ENCODE measurements at places on chromosomes 1 and 21.

DNA sequence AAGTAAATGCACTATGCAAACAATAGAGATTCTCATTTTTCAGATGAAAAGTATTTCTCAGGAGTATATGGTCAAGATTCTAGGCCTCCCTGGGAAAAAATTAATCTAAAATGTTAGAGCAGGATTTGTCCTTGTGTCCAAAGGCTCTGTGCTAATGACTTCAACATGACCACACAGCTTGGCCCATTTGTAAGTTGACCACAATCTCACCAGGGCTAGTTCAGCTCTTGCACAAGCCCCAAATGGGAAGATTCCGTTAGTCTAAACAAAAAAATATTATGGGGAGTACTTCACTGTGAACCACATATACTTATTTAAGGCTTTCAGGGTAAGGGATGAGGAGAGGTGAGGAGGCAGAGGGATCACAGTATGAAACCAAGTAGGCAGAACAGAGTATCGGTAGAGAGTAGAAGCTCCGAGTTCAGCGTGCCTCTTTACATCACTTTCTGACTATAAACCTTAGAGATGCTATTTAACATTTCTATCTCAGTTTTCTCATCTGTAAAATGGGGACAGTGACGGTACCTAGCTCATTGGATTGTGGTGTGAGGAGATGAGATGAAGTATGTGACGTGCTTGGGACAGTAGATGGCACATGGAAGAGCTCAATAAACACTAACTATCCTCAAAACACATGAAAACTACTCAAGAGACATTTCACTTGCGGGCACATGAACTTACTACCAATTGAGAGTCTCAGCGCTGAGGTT lies 37.8 kb upstream of the CTTNBP2NL start:
- no peak for DNase-seq

DNA sequence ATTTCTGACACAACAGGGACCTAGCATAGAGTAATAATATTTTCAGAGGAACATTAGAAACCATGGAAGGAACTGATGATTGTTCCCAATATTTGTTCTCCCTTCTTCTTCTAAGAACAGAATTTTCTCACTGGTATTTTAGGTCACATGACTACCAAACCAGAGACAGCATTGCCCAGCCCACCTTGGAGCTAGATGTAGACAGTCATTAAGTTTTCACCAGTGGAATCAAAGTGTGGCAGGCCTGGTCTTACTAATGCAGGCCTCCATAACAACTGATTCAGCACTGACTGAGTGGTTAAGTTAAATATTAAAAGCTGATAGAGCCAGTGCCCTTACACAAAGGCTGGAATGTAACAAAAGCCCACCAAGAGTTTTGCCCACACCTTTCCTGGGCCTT lies 244.4 kb downstream of the ZNF648 start:
- no peak for DNase-seq

DNA sequence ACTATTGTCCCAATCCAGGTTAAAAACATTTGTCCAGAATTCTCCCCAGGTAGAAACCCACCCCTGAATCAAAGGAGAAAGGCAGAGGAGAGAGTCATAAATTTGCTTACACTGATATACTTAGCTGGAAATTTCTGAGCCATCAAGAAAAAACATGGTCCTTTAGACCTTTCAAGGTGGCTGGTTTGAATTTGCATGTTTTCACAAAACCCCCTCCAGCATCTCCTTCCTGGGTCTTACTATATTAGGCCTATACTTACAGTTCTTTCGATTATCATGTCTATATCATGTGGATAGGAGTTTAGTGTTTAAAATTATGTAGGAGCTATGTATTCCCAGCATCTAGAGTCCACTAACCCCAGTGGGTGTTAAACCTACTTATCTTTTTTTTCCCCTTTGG lies 178.2 kb downstream of the PLPP3 start:
- no peak for DNase-seq

- DNase-seq: no peak
Measured at GRCh38 chr1:181086091-181086490, 2.4 kb upstream of the IER5 start.

GRCh38 chr1:24868016-24868875 lies 61.8 kb downstream of the RUNX3 start:
- no peak for DNase-seq

DNA sequence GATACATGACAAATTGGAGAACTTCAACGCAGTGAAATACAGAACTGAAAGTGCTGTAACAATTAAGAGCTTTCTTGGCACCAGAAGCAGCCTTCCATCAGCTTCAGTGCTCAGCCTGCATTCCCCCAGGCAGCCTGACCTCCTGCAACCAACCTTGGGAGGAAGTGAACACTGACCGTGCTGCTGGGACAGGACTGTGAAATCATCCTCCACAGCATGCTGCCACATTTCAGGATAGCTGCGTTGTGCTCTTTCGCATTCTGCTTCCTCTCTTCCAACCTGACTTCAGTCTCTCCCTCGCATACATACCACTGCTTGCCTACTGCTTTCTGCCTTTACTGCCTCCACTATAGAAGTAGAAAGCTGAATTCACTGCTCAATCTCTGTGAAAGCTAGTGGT lies 388.6 kb downstream of the RWDD3 start:
- no peak for DNase-seq

- DNase-seq: no peak
Measured at GRCh38 chr1:8684590-8684989, 132.8 kb downstream of the RERE start.

DNA sequence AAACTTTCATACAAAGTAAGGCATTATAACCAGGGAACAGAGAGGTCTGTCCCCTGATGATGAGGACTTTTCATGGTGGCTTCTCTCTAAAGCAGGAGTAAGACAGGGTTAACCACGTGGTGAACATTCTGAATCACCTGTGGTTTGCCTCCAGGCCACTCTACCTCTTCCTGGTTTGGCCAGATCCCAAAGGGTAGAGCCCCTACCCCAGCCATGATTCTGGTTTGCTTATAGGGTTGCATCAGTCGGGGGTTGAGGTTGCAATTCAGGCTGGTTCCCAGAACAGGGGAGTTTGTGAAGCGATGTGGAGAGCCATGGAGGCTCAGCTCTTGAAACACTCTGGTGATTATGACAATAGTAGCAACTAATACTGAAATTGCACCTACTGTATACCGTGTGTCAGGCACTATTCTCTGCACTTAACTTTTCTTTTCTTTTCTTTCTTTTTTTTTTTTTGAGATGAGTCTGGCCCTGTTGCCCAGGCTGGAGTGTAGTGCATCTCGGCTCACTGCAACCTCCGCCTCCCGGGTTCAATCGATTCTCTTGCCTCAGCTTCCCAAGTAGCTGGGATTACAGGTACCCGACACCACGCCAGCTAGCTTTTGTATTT lies 8.3 kb downstream of the CNR2 start:
- DNase-seq: no peak

DNA sequence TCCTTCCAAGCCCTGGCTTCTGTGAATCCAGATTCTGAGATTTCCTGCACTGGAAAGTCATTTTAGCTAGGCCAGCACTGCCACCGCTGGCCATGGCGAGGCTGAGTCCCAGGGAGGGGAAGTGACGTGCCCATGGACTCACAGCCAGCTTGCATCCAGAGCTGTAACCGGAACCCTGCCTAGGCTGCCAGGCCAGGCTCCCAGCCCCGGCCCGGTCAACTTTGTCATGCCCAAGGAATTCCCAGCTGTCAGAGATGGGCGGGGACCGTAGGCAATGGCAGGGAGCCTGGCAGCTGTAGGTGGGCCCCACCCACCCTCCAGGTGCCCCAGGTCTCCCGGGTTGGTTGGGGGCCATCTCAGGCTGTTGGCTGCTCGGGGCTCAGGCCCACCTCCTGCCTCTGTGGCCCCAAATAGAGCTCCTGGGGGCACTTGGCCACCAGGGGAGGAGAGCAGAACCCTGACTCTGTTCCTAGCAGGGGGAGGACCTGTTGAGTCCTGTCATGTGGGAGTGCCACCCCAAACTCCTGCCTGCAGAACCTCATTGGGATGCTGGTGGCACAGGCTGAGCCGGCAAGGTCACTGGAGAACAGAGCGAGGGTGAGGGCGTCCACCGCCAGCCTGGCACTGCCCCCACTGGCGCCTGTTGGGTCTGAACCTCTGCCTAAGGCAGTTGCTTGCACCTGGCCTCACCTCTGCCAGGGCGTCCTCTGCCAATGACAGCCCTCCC lies 57.8 kb downstream of the FOXO6 start:
- no peak for DNase-seq

DNA sequence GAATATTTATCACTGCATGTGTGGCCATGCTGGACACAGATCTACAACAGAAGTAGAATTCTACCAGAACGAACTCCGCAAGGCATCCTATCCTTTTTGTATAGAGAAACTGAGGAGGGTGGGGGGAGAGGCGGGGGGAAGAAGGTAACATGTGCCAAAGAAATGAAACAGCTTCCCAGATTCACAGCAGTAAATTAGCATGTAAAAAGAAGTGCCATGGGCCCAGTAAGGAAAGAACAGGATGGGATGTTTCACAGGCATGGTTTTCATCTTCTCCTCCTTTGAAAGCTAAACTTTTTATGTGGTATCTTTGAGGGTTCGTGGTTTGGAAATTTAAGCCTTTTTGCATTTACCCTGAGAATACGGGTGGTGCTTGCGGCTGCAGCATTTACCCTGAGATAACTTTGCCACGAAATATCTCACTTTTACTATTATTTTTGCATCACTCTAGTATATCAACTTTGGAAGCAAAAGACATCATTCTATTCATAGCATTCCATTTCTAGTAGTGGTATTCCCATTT lies 168.9 kb downstream of the TPR start:
- no peak for DNase-seq

DNA sequence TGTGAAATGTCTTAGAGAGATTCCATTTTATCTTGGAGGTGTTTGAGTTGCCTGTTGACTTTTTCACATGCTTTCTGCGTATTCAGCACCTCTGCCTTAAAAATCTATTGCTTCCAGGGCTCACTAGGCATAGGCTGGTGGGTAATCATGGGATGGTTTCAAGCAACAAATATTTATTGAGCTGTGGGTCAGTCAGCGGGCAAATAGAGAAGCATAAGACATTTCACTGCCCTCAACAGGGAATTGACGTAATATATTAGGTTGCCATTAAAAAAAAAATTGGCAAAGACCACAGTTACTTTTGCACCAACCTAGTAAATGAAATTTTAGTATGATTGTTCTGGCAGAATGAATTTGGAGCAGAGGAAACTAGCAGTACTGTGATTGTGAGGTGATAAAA lies 44.3 kb upstream of the NBL1 start:
- DNase-seq: no peak

GRCh38 chr1:41098730-41099460 lies 77.4 kb upstream of the SLFNL1 start:
- DNase-seq: no peak

DNA sequence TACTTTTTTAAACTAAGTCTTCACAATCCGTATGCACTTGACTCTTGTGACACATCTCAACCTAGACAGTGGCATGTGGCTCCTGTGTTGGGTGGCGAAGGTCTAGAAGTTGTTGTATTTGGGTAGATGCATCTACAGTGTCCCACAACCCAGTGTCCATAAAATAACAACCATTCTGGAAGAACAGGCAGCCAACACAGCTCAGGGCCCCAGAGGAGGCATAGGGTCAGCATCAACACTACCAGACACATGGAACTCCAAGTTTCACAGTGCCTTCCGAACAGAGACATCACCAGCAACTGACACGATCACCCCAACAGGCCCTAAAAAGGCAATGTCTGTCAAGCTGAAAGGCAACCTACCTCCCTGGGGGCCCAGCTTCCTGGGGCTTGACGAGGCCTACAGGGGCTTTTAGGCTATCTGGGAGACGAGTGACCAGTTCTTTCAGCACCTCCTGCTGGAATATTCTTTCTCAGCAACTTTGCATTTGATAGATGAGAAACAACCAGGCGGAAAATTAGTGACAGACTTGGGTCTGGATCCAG lies 5.6 kb downstream of the SH3BP5L start:
- DNase-seq: no peak

DNA sequence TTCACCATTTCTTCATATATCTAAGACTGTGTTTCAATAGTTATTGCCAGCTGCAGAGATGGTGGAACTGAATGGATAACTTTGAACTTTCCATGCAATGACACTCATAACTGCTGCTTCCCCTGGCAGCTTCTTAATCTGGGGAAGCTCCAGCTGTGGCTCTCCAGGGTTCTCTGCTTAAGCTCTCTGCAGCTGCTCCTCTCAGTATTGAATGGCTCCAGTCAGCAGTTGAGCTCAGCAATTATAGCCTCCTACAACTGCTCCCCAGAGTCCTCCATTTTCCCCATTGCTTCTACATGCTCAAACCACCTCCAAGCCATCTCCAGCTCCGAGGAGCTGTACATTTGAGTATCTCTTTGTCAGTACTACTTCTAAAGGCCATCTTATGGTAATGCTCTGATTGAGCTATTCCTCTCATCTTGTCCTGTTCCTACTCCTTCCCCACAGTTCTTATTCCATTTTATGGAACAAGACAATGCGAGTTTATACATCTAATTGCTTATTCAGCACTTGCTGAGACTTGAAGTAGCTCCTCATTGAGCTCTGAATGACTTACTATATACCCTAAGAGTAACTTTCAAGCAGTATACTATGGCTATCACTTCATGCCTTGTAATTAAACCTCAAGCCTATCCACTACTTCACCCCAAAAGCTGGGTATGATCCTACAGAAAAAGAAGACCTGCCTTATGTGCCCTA lies 362.4 kb downstream of the NEGR1 start:
- DNase-seq: no peak

DNA sequence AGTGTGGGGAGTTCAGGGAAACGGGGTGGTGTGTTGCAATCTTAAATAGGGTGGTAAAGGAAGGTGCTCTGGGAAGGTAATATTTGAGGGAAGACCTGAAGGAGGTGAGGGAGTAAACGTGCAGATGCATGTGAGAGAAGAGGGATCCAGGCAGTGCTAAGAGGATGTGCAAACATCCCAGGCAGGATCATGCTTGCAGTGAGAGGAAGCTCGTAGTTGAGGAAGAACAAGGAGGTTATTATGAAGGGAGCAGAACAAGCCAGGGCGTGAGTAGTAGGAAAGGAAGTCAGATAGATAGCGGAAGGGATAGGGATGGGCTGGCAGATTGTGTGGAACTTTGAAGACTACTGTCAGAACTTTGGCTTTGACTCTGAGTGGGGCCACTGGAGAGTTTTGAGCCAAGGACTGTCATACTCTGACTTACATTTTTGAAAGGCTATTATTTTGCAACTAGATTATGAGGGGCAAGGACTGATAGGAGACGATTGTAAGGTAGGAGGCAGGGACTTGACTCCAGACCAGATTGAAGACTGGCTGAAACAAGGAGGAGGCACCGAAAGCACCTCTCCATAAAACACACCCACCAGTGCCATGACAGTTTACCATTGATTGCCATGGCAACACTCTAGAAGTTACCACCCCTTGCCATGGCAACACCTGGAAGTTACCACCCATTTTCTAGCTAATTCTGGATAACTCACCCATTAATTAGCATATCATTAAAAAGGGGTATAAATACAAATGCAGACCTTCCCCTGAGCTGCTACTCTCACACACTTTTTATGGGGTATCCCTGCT lies 67.0 kb downstream of the XCL2 start:
- no peak for DNase-seq

DNA sequence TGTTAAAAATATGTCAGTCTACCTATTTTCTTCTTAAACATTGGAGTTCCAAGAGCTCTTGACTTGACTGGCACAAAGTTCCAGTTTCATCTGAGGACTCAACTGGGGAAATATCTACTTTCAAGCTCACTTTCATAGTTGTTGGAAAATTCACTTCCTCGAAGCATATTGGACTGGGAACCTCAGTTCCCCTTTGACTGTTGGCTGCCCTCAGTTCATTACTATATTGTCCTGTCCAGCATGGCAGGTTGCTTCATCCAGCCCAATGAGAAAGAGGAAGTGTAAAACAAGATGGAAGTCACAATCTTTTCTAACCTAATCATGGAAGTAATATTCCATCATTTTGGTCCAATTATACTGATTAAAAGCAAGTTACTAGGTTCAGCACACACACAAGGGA lies 54.3 kb downstream of the ZNF697 start:
- DNase-seq: no peak

- DNase-seq: no peak
Measured at GRCh38 chr1:64228167-64228957, 24.9 kb downstream of the UBE2U start.

Measured in activated CD4-positive, CD25-positive, alpha-beta regulatory T cell (primary cell).